ENCODE measurements at places on chromosomes 2 and 18.

DNA sequence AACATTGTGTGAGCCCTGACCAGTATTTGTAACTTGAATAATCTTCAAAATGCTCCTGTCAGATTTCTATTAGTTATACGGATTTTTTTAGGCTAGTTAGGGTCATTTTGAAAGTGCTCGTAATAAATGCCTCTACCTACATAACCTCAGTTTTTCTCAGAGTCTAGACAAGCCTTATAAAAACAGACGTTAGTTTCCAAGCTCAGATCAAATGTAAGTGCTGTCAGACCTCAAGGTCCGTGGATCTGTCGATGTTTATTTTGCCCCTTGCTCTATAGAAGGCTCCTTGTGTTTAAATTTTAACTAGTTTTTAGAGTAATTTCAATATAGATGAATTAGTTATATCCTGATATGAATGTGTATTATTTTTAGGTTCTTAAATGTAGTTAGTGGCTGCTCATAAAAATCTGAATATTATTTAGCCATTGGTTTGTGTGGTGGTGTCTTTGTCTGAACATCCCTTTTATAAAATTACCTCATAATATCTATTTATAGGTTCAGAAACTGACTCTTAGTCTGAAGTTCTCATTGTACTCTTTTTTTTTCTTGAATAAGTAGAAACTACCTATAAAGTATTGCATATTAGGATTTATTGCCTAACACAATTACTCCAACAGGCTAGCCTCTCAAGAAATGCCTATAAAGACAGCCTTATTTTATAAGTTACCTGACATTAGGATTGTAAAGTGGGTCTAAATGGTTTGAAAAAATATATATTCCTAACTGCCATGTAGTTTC, 71.1 kb downstream of the MTA3 start:
- no peak for DNase-seq

DNA sequence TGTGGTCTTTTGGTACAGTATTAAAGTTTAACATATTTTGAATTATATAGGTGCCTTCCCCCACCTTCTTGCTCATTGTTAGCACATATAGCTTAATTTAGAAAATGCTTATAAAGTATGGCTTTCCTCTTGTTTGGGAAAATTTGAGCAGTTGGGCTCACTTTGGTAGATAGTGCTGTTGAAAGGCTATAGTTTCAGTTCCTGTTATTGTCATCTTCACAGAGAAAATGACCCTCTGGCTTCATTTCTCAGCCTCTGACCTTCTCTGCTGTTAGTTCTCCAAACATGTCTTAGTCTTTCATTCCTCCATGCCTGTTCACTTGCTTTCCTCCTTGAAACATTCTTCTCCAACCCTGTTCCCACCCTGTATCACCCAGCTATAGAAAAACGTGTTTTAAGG, 200.6 kb downstream of the WDR7 start:
- DNase-seq: no peak

DNA sequence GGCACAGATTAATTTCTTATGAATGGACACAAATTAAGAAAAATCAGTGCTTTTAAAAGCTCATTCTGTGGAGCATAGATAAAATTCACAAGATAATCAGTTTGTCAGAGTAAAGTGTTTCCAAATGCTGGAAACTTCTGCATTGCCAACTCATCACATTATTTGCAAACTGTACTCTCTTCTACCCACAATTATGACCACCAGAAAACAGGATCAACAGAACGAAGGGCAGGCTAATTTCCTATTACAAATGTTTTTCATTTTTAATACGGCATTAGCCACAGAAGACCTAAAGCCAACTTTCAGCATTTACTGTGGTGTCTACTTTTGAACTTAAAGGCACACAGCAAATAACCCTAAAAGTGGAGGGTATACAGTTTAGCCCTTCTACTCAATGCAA, 6.0 kb downstream of the IRS1 start:
- no peak for DNase-seq

GRCh38 chr2:96679848-96680247, 37.3 kb downstream of the FER1L5 start:
- DNase-seq: no peak

- peak; percentile 44 for DNase-seq
Measured at GRCh38 chr2:160695402-160696086, 201.9 kb upstream of the RBMS1 start.

DNA sequence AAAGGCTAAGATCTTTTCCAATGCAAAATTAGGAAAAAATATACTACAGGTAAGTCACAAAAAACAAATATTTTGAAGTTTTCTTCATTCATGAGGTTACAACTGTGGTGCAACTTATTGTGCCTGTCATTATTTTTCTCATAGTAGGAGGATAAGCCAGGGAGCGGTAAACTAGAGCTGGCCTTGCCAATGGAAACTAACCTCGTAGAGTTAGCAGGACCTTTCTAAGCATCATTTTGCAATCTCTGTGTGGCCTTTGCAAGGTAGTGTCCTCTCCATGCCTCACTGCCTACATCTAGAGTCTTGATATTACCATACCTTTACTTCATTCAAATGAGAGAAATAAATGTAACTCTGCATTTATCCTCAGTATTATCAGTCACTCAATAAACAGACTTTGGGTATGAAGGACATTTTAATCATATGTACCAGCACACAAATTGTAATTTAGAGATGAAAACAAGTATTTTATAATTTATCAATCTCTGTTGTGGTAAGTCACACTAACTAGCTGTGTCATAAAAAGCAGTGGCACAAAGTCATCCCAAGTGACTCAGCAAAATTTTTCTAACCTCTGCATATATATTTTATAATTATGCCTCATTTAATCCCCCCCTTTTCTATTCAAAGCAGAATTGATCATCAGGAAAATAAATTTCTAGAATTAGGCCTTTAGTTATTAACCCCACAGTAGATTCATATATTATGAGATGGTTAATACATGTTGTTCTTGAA, 47.0 kb downstream of the LANCL1 start:
- no peak for DNase-seq

DNA sequence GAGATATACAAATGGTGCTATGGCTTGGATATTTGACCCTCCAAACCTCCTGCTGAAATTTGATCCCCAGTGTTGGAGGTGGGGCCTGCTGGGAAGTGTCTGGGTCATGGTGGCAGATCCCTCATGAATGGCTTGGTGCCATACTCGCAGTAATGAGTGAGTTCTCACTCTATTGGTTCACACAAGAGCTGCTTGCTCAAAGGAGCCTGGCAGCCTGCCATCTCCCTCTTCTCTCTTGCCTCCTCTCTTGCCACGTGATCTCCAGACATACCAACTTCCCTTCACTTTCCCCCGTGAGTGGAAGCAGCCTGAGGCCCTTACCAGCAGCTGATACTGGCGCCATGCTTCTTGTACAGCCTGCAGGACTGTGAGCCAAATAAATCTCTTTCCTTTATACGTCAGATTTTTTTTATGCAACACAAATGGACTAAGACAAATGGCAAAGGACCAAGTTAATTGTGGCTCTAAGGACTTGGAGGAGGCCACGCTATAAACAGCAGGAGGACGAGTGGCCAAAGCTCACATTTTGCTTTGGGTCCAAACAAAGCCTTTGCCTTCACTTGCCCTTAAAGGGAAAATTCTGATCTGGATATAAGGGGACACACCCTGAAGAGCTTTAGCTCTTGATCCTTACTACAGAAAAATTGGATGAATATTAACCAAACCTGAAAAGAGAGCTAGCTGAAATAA, 214.7 kb downstream of the SS18 start:
- DNase-seq: peak; percentile 35

GRCh38 chr2:169891593-169892298, 64.5 kb downstream of the UBR3 start:
- peak; percentile 13 for DNase-seq

- DNase-seq: no peak
Measured at GRCh38 chr2:56382466-56382865, 198.7 kb downstream of the CCDC85A start.

- DNase-seq: peak; percentile 30
Measured at GRCh38 chr2:190879474-190880377, 895 bp upstream of the GLS start.

GRCh38 chr2:18993756-18994338, 364.6 kb downstream of the OSR1 start:
- DNase-seq: no peak

DNA sequence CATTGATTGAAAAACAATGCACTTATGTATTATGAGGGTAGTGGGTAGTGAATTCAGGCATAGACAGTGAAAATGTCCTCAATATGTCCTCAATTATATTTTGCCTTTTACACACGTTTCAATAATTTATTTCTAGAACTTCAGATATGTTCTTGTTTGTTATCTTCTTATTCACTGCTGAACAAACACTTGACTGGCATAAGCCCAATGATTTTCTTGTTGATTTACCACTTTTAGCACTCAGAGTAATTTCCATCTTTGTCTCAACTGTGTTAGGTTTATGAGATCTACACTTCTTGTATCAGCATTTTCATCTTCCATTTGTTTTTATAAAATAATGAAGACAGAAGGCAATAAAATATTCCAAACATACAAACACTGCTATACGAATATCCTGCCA, 61.8 kb upstream of the DCC start:
- DNase-seq: no peak

GRCh38 chr18:22822024-22822423, 111.1 kb upstream of the RBBP8 start:
- peak; percentile 86 for DNase-seq

DNA sequence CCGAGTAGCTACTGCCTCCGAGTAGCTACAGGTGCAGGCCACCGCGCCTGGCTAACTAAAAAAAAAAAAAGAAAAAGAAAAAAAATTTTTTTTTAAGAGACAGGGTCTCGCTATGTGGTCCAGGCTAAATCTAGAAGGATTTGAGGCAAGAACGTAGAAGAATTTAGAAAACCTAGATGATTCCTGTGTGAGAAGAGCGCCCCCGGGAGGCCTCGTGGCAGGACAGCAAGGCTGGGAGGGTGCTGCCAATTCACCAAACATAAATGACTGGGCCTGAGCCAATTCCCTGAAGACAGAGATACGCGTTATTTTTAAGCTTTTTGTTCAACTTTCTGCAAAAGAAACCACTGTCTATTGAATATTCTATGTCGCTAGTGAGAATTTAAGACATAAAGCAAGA, 90.1 kb upstream of the TGFA start:
- peak; percentile 29 for DNase-seq
